ENCODE measurements at places on chromosomes 16 and 17. TPM values are rescaled to one million over a fixed set of nuclear protein-coding genes. Genes with fewer than 3 reads are reported as not detected.

Gene CCNF
- polyA plus RNA-seq, result 6.0 TPM

DNA sequence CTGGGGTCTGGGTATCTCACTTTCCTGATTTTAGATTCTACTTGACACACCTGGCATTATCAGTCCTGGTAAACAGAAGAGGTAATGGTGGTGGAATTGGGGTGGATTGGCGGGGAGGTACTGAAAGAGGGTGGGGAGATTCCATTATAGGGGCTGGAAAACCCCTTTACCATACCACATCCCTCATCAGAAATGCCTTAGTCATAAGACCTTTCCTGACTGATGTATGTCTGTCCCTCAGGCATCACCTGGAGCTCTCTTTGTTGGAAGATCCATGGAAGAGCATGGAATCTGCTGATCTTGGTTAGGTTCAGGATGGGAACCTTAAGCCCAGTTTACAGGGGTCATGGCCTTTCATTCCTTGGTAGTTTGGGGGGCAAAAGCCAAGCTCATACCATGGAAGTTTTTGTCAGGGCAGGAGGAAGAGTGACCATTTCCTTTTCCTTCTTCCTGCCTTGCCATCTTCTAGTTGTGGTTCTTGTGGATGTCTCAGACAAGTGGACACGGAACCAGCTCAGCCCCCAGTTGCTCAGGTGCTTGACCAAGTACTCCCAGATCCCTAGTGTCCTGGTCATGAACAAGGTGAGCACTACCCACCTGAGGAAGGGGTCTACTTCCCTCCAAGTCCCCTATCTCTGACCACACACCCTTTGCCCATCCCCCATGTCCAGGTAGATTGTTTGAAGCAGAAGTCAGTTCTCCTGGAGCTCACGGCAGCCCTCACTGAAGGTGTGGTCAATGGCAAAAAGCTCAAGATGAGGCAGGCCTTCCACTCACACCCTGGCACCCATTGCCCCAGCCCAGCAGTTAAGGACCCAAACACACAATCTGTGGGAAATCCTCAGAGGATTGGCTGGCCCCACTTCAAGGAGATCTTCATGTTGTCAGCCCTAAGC is 3.3 kb downstream of the ERAL1 start:
- H3K4me3 ChIP-seq, result no peak overlapping the region
- H3K36me3 ChIP-seq, result no peaks in the 10 kb centered on the region
- no peak for DNase-seq
- H3K4me1 ChIP-seq, result peaks cover 5% of the 10 kb centered on the region

Gene SLC38A7
- 66.6 TPM for polyA plus RNA-seq

Gene TBC1D3I
- polyA plus RNA-seq, result 13.1 TPM

Gene FNDC8
- polyA plus RNA-seq, result 138 TPM

DNA sequence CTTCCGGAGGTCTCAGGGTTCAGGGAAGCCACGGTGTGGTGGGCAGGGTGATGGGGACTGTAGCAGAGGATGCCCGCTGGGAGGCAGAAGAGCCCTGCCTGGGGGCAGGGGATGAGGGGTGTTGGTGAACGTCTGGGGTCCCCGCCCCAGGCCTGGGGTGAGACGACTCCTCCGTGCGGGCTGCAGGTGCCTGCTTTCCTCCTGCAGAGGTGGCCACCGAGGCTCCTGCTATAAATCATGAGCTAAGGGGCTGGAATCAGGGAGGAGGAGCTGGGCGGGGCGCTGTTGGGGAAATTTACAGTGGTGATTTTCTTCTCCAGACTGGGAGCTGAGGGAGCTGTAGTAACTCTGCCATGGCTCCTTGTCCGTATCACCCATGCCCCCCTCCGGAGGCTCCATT is 167.0 kb downstream of the MRM1 start:
- H3K4me1 ChIP-seq, result no peaks in the 10 kb centered on the region
- no peak overlapping the region for H3K27ac ChIP-seq
- DNase-seq, result no peak
- H3K36me3 ChIP-seq, result no peaks in the 10 kb centered on the region
- H3K27me3 ChIP-seq, result no peaks in the 10 kb centered on the region

DNA sequence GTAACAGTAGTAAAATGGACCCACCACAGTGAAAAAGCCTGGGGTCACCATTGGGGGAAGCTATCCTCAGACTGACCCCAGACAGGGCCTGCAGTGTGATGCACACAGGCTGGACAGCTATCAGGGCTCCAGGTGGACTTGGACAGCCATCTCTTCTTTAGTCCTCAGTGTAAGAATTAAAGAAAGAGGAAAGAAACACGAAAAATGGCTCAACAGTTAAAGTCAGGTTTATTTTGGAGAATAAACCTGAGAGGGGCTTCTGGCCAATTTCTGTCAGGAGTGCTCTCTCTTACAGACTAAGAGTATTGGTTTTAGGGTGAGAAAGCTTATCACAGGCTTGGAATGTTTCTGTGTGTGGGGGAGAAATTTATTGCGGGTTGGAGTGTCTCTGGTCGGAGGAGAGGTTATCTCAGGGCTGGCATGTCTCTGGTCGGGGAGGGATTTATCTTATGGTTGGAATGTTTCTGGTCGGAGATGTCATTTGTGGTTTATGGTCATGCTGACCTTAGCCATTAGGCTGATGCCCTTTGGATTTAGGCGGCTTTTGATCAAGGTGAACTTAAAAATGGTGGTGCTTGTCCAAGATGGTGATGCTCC is 10.8 kb upstream of the B4GALNT2 start:
- H3K27me3 ChIP-seq, result no peaks in the 10 kb centered on the region
- H3K27ac ChIP-seq, result no peak overlapping the region
- H3K4me1 ChIP-seq, result no peaks in the 10 kb centered on the region
- no peak for DNase-seq

DNA sequence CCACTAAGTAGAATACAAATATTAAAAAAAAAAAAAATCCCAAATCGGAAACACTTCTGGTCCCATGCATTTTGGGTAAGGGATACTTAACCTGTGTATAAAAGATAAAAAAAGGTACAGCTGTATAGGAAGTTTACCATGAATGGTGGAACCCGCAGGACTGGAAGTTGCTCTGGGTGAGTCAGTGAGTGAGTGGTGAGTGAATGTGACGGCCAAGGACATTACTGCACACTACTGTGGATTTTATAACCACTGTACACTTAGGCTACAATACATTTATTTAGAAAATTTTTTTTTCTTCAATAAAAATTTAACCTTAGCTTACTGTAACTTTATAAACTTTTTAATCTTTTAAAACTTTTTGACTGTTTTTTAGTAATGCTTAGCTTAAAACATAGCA is 71.3 kb upstream of the BCAR1 start:
- no peak overlapping the region for H3K27ac ChIP-seq
- peaks cover 19% of the 10 kb centered on the region for H3K4me1 ChIP-seq
- H3K27me3 ChIP-seq, result no peaks in the 10 kb centered on the region
- H3K4me3 ChIP-seq, result no peak overlapping the region

Gene GCGR
- polyA plus RNA-seq, result 0.88 TPM

- no peak for DNase-seq
- no peaks in the 10 kb centered on the region for H3K36me3 ChIP-seq
- H3K27me3 ChIP-seq, result no peaks in the 10 kb centered on the region
- no peaks in the 10 kb centered on the region for H3K4me1 ChIP-seq
- H3K27ac ChIP-seq, result no peak overlapping the region
- H3K4me3 ChIP-seq, result no peak overlapping the region
Measured at GRCh38 chr17:14585099-14585498, 284.2 kb downstream of the HS3ST3B1 start.

DNA sequence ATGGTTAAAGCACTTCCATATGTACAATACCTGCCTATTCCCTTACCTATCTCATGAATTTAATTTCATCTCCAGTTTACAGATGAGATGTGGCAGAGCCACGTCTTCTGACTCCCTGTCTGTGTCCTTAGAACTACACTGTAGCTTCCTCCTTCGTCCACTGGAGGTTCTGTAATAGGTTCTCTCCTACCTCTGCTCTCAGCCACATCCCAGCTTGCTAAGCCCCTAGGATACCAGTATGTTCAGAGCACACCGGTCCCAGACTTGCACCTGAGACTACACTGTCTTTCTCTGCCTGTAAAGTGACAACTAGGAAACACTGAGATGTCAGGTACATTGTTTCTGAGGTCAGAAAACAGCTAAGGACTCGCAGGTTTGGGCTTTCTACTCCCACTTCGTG is 3.8 kb upstream of the RASL10B start:
- H3K36me3 ChIP-seq, result no peaks in the 10 kb centered on the region
- H3K27ac ChIP-seq, result no peak overlapping the region
- H3K4me1 ChIP-seq, result peaks cover 6% of the 10 kb centered on the region
- no peak for DNase-seq
- H3K4me3 ChIP-seq, result no peak overlapping the region
- H3K27me3 ChIP-seq, result no peaks in the 10 kb centered on the region

Gene TMC8
- polyA plus RNA-seq, result 5.6 TPM

DNA sequence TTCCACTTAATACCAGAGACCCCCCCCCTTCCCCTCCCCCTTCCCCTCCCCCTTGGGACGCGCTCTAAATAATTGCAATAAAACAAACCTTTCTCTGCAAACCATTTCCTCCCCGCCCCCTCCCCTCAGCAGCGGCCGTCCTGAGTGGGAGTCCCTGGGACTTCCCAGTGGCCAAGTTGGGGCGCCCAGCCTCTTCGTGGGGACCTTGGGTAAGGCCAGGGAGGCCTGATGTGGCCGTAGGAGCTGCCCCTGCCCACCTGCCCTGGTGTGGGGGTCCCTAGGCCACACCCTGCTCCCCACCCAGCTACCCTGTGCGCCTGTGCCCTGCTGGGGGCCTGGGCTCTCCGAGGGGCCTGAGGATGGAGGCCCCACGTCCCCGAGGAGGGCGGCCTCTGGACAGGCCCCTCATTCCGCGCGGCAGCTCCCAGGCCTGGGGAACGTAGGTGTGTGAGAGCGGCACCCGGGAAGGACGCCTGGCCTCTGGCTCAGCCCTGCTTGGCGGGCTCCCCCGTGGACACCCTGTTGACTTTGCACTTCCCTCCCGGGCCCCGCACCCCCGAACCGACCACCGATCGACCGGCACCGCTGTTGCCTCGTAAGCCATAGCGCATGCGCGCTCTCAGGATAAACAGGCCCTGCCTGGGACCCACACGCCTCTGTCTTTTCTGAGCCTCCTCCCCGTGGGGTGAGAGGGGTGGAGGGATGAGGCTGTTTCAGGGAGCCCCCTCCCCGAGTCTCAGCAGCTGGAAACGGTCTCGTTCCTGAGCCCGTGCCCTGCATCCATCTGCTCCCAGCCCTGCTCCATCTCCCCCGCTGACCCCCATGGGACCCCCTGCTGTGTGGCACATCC is 9.0 kb downstream of the NTHL1 start:
- H3K27me3 ChIP-seq, result no peaks in the 10 kb centered on the region
- DNase-seq, result peak; percentile 61
- no peak overlapping the region for H3K4me3 ChIP-seq

- H3K27me3 ChIP-seq, result no peaks in the 10 kb centered on the region
- no peak overlapping the region for H3K27ac ChIP-seq
- DNase-seq, result no peak
- no peaks in the 10 kb centered on the region for H3K36me3 ChIP-seq
- no peak overlapping the region for H3K4me3 ChIP-seq
Measured at GRCh38 chr17:51014129-51014528, 106.5 kb downstream of the SPAG9 start.

Gene C17orf100
- 12.4 TPM for polyA plus RNA-seq

GRCh38 chr16:54891346-54891745 is 39.3 kb upstream of the IRX5 start:
- H3K27ac ChIP-seq, result no peak overlapping the region
- H3K36me3 ChIP-seq, result no peaks in the 10 kb centered on the region
- H3K27me3 ChIP-seq, result no peaks in the 10 kb centered on the region
- DNase-seq, result no peak
- no peaks in the 10 kb centered on the region for H3K4me1 ChIP-seq

Gene ZSCAN10
- polyA plus RNA-seq, result 0.91 TPM

Gene KCNJ18
- 1.0 TPM for polyA plus RNA-seq

DNA sequence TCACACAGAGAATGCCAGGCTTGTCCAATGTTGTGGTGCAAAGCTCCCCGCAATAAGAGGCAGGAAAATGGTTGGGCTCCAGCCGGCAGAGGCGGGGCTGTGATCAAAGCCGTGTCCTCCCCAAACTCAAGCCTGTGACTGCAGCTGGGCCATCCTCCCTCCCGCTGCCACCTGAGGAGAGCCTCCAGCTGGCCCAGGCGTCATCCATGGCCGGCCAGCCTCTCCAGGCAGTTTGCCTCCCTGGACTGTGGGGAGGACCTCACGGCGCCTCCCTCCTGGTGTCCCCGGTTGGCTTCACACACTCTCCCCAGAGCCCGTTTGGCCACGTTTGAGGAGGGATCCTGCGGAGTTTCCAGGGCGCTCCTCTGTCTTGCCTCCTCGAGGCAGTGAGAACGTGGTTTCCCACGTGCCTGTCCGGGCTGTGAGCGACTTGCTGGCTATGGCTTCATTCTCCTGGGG is 134.1 kb downstream of the IRF8 start:
- no peak for DNase-seq
- no peak overlapping the region for H3K27ac ChIP-seq
- H3K36me3 ChIP-seq, result no peaks in the 10 kb centered on the region
- H3K27me3 ChIP-seq, result no peaks in the 10 kb centered on the region
- H3K4me3 ChIP-seq, result no peak overlapping the region

Gene GAS2L2
- 0.62 TPM for polyA plus RNA-seq

Gene LASP1
- 58.2 TPM for polyA plus RNA-seq

GRCh38 chr17:56489980-56490379 is 103.5 kb upstream of the NOG start:
- H3K36me3 ChIP-seq, result no peaks in the 10 kb centered on the region
- no peak overlapping the region for H3K27ac ChIP-seq
- no peak overlapping the region for H3K4me3 ChIP-seq

Gene PRAC2
- polyA plus RNA-seq, result 0.86 TPM
